Vagina (tissue), 2 donors: ENCODE measurements at places on chromosomes 4 and X.

DNA sequence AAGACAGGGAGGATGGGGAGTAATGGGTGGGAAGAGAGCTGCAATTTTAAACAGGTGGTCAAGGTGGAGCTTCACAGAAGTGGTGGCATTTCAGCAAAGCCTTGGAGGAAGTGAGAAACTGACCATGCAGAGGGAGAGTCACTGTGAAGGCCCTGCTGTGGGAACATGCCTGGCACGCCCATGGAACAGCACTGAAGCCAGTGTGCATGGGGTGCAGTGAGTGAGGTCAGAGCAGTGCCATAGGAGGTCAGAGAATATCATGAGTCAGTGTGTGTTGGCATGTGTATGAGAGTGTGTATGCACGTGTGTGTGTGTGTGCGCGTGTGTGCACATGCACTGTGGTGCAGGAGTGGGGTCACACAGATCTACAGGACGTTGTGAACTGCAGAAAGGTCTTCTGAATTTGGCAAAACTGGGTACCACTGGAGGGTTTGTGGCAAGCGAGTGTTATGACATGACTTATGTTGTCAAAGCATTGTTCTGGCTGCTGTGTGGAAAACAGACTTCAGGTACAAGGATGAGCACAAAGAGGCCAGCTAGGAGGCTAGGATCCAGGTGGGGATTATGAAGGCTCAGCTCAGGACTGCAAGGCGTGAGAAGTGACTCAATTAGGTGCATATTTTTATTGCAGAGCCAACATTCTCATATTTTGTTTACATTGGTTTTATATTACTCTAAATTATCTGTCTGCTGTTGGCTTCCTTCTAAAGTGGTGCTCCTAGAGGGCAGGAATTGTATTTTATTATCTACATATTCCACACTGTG is 34.0 kb downstream of the ZNF827 start:
- DNase-seq, result no peak

DNA sequence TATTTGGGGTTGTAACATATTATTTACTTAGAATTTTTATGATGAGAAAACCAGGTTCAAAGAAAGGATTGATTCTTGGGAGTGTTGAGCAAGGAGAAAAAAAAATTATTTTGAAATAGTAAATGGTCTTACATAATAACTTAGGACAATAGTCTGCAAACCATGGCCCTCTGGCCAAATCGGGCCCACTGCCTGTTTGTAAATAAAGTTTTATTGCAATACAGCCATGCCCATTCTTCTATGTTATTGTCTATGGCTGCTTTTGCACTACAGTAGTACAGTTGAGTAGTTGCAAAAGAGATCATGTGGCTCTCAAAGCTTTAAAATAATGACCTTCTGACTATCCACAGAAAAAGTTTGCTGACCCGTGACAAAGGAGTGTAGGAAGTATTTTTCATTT is 63.2 kb upstream of the MCUB start:
- no peak for DNase-seq

- DNase-seq, result no peak
These were observed 92.2 kb upstream of the RAPGEF2 start for GRCh38 chr4:159010563-159011260.

GRCh38 chr4:17511509-17511949 is 361 bp downstream of the QDPR start:
- no peak for DNase-seq

- no peak for DNase-seq
These were observed 8.9 kb upstream of the TMA16 start for GRCh38 chr4:163485589-163485988.

DNA sequence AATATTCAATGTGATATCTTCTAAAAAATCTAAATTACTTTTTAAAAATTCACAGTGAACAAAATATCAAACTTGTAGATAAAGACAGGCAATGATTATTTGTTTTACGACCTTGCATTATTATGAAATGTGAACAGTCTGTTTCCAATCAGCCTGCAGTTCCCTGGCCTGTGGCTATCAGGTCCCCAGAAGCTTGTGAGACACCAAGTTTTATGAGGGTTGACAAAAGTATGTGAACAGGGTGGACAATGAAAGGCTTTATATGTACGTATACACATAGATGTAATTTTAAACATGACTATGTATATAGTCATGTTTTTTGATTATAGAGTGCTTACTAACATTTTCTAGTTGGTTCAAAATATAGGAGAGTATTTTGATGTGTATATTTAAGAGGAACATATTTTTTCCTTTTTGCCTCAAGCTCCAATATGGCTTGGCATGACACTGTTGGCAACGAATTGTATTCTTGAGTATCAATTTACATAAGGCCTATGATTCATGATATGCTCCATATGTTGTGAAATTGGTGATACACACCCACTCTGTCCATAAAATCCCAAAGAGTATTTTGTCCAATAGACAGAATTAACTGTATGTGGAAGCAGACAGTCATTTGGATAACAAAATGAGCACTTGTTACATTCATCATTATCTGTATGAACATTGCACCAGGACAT is 55.7 kb downstream of the BTC start:
- DNase-seq, result no peak

GRCh38 chr4:152501846-152502536 is 33.9 kb downstream of the FBXW7 start:
- no peak for DNase-seq

DNA sequence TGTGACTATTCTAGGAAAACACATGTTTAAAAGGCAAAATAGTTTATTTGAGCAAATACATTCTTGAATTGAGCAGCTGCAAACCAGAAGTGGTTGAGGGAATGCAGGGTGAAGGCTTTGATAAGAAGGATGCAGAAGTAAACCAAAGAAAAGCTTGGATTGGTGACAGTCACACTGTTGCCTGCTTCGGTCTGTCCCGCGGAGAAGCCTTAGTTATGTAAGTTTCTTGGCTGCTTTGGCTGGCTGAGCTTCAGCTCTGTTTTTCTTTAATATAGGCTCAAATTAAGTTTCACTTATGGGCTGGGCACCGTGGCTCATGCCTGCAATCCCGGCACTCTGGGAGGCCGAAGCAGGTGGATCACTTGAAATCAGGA is 67.6 kb downstream of the FAM53A start:
- DNase-seq, result no peak

DNA sequence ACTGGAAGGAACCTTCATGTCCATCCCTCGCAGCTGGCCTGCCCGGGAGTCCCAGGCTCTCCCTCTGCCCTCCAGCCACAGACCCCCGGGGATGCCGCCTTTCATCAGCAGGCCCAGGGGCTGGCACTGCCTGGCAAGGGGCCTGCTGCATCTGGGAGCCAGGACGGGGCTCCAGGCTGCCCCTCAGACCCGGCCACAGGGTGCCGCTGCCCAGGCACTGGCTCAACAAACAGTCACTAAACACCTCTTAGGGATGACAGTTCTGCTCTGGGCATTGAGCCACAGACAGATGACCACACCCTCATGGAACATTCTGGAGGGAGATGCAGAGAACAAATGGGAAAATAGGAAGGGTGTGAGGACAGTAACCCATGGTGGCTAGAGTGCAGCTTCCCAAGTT is 109.3 kb downstream of the HMX1 start:
- no peak for DNase-seq

DNA sequence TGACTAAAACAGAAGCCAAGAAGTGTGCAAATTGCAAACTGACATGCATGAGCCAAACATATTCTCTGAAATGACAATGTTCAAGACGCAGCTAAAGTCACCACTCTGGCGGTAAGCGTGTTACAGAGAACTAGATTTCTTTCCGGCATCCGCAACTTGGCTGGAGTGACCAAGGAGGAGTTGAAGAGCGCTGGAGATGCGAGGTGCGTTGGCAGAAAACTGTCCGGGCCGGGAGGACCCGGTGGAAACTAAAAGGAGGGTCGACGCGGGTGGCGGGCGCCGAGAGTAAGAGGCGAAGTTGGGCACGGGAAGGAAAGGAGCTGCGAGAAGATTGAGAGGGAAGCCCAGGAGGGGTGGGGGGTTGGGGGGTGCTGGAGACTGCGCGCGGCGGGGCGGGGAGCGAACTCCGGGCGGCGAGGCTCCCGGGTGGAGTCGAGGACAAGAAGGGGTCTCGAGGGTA is 807 bp downstream of the SEL1L3 start:
- DNase-seq, result no peak

DNA sequence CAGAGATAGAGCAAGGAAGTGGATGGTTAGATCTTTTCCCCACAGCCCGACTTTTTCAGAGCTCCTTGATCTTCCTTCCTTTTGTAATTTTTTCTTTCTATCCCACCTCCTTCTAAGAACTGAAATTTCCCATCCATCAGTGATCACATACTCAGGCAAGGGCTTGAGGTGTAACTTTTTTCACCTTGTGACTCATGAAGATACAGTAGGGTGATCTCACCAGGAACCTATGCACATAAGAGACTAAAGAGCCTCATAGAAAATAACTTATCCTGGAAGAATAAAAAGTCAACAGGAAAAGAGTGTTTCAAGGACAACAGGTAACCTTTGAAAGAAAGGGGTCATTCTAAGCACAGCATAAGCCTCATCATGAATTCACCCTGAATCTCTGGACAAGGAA is 131.2 kb upstream of the HCCS start:
- no peak for DNase-seq

DNA sequence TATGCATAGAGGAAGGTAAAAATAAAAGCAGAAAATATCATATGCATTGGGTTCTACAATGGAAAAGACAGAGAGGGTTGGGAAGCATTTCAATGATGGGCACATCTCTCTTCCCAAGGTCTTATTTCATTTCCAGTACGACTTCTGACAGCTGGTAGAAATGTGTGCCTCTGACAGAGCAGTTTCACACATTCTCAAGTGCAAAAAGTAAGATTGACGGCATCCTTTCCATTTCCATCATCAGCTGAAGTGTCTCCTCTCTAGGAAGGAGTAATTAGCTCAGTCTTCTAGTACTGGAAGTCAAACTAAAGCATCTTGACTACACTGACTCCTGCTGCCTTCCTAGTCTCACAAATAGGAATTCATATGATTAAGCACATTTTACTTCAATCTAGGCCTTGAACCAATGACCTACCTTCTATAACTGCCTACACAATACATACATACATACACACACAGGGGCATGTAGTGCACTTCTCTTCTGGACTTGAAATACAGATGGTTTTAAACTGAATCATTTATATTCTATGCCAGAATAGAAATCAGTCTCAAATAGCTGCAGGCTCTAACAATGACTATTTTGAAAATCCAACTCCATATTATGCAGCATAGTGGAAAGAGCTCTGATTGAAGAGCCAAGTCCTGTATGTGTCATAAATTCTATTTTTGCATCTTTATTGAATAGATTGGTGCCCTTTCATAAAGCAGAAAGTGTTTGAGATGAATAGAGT is 473.4 kb downstream of the INPP4B start:
- no peak for DNase-seq

DNA sequence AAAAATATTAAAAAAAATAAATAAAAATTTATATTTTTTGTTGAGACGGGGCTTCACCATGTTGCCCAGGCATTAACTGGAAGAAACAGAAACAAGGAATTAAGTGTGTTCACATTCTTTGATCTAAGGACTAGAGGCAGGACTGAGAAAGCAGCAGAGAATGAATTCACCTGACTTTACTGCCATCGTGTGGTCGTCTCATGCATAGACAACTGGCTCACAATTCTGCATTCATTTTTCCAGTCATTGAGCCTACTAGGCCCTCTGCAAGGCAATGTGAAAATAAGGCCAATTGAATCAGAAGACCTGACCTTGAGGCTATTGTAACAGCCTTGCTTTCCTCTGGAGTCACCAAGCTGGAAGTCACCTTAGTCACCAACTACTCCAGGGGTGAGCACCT is 37.4 kb downstream of the LHFPL1 start:
- no peak for DNase-seq

- no peak for DNase-seq
These were observed 41.1 kb upstream of the HS3ST1 start for GRCh38 chr4:11469650-11470437.

DNA sequence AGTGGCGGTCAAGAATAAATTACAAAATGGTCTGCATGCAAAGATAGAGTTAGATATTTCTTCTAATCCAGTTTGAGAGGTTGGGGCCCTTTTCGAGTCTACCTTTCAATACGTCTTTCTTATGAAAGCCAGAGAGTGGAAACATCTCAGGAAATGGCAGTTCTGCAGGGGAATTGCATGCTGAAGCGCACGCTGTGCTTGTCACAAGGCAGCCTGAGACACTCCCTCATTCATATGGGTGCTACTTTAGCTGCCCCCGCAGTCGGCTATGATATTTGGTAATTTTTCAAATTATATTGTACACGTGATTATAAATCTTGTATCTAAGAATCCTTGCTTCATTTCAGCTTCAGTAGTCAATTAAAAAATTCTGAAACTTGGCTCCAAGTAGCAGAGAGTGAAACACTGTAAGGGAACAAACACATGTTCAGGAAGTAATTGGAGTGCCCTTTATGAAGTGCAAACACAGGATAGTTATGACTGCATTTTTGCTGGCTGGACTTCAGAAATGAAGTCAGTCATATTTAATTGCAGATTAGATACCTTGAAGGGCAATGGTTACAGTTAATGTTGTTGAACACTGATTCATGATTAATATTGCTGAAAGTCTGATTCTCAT is 145.5 kb upstream of the NAP1L5 start:
- no peak for DNase-seq

DNA sequence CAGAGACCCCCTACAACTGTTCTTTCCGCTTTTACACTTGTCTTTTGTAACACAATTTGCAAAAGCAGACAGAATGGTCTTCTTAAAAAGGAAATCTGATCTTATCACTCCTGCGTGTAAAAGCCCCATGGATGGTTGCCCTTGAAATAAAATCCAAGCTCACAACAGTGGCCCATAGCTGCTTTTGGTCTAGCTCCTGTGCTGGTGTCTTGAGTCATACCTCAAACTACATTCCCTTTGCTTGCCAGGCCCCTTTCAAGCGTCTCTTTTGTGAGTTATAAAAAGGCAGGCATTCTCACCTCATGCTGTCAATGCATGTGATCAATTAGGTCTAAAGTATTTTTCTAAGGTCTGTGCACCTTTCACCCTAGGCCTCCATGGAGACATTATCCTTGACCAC is 27.6 kb downstream of the HPGD start:
- no peak for DNase-seq

DNA sequence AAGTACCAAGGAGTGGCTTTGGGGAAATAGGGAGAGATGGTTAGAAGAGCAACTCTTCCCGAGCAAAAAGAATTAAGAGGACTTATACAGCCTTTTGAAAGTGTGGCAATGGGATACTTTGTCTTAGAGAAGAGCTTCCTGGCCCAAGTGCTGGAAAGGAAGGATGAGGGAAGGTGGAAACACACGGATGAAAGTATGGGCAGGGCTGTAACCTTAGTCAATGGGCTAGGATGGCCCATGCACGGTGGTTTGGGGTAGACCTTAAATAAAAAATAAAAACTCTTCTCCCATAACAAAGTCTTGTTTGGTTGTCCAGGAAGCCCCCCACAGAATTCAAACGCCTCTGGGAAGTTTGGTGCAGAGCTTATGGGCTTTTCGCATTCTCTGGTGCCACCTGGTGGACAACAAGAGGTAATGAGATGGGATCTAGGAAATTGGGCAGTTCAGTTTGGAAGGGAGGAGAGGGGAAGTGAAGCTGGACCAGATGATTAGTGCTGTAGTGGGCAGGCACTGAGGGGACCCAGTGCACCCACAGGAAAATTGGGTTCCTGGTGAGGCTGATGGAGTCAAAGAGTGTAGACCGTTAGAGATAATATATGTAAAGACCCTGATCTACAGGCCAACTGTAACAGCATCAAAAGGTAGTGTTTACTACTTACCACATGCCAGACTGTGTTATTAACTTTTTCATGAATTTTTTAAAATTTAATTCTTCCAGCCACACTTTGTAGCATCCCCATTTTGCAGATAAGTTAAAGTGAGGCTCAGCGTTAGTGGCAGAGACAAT is 13.8 kb upstream of the ENOX2 start:
- DNase-seq, result no peak
